ENCODE measurements at places on chromosomes 2 and 18.

- DNase-seq: no peak
Measured at GRCh38 chr2:128363934-128364361, 45.3 kb upstream of the HS6ST1 start.

- DNase-seq: no peak
Measured at GRCh38 chr2:133525613-133526529, 42.4 kb downstream of the NCKAP5 start.

DNA sequence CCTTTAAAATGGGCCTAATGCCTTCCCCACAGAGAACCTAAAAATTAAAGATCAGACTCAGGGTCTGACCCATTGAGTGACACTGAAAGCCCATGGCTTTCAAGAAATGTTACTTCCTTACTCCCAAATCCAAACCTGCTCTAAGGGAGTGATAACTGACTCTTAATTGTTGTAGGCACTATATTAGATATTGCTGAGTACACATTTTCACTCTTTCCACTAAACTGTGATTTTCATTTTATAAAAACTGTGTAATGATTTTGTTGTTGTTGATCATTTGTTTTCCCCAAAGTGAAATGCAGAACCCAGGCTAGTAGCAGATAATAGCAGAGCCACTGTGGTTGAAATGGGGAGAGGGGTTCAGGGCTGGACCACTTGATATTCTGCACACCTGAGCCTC is 87.1 kb downstream of the LRRTM1 start:
- no peak for DNase-seq

DNA sequence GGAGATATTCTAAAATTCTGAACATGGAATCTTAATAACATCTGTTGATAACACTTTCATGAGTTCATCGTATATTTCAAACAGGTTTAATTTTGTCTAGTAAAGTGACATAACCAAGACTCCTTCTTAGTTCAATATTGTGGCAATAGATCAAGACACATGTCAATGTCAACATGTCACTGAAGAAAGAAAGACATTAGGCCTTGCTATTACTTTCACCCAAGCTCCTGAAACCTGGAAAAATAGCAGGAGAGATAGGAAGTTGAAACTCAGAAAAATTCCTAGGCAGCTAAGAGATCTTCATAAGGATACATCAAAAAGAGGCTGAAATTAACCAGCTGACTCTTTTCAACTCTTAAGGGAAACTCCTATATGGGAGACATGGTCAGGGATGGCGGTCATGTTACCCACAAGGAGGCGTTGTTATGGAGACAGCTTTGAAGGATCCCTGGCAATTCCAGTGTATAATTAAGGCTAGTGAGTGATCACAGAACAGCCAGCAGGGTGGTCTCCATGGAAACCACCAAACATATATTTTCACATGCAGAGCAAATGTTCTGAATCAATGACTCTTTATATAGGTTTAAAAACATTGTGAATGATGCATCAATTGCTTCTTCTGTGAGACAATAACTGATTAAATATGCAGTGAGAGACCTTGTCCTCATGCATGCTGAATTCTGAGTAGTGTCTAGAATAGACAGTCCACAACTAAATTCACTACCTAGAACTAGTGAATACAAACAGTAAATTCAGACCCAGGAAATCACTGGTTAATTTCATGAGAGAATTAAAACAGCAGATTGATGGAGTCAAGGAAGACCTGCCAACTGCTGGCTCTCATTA is 115.3 kb upstream of the RIOK3 start:
- no peak for DNase-seq

GRCh38 chr2:240589375-240589774 is 2.8 kb downstream of the CAPN10 start:
- no peak for DNase-seq

GRCh38 chr18:32851936-32852335 is 79.1 kb upstream of the KLHL14 start:
- DNase-seq: no peak

- no peak for DNase-seq
Measured at GRCh38 chr2:214706986-214707385, 102.5 kb downstream of the BARD1 start.

GRCh38 chr2:941871-942270 is 8.8 kb upstream of the SNTG2 start:
- no peak for DNase-seq
